ENCODE measurements at places on chromosomes 6 and 20.

- DNase-seq: no peak
Observed at GRCh38 chr6:161393292-161393691, 119.4 kb upstream of the AGPAT4 start.

GRCh38 chr6:33708516-33709204 lies 2.8 kb downstream of the UQCC2 start:
- DNase-seq: no peak

- DNase-seq: no peak
Observed at GRCh38 chr6:28239636-28240035, 12.4 kb downstream of the ZKSCAN4 start.

- DNase-seq: no peak
Observed at GRCh38 chr6:19465760-19466159, 371.4 kb upstream of the ID4 start.

- DNase-seq: no peak
Observed at GRCh38 chr6:27025351-27025750, 222.2 kb upstream of the PRSS16 start.

- DNase-seq: no peak
Observed at GRCh38 chr6:107493158-107494057, 3.5 kb downstream of the SOBP start.

DNA sequence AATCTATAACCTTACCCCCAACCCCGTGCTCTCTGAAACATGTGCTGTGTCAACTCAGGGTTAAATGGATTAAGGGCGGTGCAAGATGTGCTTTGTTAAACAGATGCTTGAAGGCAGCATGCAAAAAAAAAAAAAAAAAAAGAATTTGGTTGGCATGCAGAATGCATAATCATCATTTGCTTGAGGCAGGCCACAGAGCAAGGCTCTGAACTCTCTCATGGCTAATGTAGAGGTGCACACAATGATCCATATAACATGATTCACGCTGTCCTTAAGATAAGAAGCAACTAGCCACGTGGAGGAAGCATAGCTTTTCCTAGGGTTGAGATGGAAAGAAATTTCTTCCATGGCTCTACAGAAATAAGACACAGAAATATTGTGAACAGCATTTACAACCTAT lies 27.6 kb upstream of the RPN2 start:
- no peak for DNase-seq

DNA sequence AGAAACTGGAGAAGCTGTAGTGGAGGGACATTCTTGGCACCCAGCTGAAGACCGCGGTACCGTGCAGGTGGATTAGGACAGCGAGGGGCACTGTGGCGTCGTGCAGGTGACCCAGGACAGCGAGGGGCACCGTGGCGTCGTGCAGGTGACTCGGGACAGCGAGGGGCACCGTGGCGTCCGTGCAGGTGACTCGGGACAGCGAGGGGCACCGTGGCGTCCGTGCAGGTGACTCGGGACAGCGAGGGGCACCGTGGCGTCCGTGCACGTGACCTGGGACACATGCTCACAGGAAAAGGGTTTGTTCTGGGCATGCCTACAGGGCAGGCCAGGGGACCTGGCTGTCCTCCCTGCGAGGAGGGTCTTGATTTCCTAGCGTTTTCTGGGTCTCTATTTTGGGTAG lies 29.2 kb upstream of the SMOC2 start:
- DNase-seq: no peak

DNA sequence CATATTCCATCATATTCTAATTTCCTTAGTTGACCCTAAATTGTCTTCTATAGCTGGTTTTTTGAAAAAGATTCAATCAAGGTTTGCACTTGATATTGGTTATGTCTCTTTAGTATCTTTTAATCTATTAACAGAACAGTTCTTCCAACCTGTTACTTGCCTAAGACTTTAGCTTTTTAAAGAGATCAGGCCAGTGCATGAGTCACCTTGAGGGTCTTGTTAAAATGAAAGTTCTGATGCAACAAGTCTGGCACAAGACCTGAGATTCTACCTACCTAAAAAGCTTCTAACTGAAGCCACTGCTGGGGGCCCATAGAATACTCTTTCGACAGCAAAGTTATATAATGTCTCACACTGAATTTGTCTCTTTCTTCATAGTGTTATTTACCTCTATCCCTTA lies 3.2 kb downstream of the USP45 start:
- no peak for DNase-seq

DNA sequence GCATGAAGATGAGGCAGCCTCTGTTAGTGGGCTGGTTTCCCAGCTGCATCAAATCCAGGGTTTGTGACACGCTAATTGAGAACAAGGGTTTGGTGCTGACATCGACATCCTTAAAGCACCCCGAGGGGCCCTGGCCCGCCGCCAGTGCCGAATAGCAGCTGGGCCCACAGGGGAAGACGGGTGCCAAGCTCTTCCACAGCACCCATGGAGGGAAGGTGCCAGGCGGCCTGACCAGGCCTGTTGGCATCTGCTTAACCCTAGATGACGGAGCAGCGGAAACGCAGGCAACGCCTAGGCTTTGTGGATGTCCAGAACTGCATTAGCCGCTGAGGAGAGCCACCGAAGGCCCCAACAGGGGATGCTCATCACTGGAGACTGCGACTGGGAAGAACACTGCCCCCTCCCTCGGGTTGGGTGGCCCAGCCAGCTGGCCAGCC lies 16.0 kb downstream of the UQCC2 start:
- DNase-seq: no peak

DNA sequence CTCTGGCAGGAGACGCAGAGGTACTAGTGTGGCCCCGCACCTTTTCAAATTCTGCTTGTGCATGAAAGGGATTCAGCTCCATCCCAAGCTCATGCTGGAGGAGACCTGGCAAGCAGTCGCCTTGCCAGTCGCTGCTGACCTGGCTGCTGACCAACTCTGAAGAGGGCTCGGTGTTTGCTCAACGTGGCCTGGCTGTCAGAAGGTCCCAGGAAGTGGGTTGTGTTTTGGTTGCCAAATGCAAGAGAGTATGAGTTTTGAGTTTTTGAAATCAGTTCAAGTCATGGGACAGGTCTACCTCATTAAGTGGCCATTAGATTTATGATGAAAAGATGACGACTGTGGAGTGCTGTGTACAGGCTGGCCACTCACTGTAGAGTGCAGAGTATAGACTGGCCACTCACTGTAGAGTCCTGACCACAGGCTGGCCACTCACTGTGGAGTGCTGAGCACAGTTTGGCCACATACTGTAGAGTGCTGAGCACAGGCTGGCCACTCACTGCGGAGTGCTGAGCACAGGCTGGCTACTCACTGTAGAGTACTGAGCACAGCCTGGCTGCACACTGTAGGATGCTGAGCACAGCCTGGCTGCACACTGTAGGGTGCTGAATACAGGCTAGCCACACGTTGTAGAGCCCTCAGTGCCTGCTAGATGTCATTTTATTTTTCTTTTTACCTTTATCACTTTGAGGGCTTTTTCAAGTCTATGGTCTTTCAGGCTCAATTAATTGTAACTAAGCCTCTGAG lies 193.9 kb downstream of the ZNF217 start:
- no peak for DNase-seq

DNA sequence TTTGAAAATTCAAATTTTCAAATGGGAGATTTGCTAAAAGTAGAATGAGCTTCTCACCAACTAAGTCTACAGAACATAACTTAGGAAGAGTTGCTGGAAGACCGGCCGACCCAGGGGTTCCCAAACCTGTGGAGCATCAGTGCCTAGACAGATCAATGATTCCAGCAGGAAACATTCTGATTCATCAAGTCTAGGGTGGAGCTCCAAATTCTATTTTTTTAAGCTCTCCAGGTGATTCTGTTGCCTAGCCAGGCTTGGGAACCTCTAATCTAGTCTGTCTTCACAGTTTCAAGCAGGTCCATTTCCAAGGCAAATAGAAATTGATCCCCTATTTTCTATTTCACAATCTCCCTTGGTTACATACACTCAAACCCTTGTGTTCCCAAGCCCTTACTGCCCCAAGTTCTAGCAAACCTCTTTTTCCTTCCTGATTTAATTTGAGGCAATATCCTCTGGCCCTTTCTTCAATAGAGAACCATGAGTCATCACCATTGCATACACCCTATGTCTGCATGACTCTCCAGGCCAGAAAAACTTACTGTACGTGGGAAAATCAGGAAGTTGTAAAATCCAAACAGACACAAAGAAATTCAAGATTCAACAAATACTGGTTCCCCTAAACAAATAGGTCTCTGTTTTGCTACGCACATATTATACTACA lies 8.9 kb downstream of the ATXN1 start:
- no peak for DNase-seq

DNA sequence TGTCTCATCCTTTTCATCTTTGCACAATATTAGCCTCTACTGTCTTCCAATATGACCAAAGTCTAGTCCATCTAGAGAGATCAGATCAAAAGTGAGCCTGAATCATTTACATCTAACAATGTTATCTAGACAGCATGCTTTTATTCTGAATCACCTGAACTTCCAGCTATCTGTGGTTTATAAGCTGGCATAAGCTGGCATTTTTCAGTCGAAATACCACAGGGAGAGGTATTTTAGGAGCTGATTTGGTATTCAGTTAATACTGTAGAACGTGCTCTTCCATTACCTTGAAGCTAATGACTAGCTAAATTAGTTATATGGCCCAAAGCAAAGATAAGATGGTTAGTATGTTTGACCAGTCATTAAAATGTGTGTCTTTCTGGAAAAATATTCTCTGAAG lies 188.3 kb upstream of the AGPAT4 start:
- no peak for DNase-seq

GRCh38 chr6:56652231-56652630 lies 9.5 kb upstream of the DST start:
- DNase-seq: no peak

- DNase-seq: no peak
Observed at GRCh38 chr20:47062226-47062890, 167.7 kb downstream of the EYA2 start.

- DNase-seq: no peak
Observed at GRCh38 chr6:13431059-13431656, 56.2 kb downstream of the GFOD1 start.

DNA sequence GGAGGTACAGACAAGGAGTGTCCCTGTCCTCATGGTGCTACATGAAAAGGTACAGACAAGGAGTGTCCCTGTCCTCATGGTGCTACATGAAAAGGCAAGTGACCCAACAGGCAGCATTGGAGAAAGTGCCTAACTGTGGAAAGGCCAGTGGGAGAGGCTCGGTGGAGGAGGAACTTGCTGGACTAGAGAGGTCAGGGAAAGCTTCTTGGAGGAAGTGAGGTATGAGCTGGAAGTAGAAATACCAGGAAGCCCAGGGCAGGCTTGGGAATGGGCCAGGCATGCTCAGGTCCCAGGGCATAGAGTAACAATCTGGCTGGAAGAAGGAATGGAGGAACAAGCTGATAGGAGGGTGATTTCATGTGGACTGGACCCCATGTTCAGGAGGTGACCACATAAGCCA lies 59.8 kb upstream of the FNDC1 start:
- no peak for DNase-seq

- no peak for DNase-seq
Observed at GRCh38 chr20:41214666-41215065, 77.3 kb downstream of the PLCG1 start.

DNA sequence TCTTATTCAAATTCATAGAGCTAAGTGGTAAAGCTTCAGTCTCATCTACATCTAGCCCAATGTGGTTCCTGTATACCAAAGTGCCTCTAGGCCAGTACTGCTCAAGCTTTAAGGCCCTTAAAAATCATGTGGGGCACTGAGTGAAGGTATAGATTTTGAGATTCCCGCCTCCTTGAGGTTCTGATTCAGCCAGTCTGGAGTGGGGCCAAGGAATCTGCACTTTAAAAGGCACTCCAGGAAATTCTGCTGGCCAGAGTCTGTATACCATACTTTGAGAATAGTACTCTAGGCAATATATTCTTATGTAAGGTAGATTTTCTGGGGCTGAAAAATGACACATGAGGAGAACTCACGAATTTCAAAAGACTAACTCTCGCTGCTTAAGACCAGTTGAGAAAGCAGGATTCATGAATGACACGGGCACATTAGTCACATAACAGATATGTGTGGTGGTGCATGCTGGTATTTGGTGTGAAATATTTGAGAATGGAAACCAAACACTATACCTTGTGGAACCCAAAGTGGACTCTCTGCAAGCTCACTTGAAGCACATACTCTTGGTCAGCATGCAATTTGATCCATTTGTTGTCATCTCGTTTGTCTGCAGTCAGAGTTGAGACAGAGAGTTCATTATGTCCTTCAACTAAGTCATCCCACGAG lies 47.6 kb upstream of the SIM1 start:
- no peak for DNase-seq

- no peak for DNase-seq
Observed at GRCh38 chr20:23445596-23446217, 6.2 kb downstream of the CSTL1 start.

GRCh38 chr6:146359131-146359530 lies 184.5 kb upstream of the RAB32 start:
- no peak for DNase-seq

- no peak for DNase-seq
Observed at GRCh38 chr20:47857569-47858464, 72.5 kb upstream of the SULF2 start.

DNA sequence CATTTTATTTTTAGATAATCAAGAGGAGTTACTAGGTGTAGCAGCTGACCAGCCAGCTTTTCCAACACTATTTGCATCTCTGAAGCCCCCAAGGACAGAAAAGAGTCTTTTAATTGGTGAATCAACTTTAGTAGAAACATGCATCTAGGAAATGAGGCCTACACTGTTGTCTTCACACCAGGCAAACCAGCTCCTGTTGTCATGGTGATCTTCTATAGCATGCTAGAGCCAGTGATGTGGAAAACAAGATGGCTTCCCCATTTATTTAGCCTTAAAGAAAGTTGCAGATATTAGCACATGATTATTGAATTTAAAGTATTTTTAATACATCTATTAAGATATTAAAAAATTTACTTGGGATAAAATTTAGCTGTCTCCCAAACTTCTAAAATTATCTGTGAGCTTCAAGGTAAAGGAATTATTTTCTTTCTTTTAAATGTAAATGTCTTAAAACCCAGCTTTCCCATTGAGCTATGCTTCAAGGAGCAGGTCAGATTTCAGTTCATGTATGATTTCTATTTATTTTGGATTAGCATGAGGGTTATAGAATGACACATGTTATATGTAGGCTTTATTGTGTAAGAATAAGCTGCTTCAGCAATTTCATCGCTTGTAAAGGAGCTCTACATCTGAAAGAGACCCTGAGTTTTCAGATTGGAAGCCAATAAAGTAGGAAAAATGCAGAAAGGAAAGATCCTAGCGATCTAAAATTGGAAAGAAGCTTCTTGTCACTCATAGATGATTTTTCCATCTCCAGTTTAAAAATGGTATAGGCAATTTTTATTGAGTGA lies 564.9 kb upstream of the CITED2 start:
- DNase-seq: no peak

Data from GM19239 (cell line).